ENCODE measurements at places on chromosomes 1 and 21.

DNA sequence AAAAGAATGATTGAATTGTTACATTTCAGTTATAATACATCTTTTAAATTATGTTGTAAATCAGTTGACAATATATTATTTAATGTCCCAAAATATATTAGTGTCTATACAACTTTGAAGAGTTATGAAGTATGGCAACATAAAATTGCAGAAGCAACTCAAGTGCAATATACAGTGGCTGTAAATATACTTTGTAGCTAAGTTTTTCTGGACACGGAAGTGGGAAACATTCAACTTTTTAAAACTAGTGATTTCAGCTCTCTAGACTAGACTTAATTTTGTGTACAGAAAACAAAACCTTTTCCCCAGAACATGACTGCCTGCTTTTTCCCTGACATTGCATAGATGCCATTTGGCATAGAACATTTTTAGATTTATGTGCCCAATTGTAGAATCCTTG is 29.5 kb upstream of the ABCG1 start:
- no peak for DNase-seq

DNA sequence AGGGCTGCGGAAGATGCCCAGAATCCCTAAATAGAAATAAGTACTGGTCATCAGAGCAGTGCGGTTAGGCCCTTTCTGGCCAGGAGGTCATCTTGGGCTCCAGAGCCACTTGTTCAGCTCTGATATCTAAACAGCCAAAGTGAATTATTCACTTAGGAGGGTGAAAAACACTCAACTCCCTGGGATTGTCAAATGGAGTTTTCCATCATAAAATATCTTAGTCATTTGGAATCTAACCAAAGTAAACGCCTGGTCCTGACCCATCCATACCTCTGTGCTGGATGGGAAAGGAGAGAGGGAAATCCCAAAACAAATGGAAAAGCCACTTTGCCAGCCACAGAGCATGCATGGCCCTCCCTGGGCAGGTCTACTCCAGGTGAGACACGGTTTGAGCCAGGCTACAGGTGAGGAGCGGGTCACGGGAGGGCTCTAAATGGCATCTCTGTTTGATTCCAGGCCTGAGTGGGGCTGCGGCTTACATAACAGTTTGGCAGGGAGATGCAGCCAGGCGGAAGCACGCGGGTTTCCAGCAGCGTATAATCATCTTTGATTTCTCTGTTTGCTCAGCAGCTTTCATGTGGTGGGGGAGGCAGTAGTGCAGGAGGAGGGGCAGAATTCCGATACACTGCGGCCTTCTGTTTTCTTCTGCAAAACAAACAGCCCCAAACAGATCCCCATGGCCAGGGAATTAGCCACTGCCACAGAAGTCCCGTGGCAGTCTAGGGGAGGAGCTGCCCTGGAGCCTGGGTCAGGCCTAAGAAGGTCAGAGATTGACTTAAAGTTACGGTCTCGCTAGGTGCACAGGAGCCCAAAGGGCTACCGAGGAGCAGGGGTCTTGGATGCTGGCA is 59.1 kb upstream of the ZNF648 start:
- DNase-seq: no peak

DNA sequence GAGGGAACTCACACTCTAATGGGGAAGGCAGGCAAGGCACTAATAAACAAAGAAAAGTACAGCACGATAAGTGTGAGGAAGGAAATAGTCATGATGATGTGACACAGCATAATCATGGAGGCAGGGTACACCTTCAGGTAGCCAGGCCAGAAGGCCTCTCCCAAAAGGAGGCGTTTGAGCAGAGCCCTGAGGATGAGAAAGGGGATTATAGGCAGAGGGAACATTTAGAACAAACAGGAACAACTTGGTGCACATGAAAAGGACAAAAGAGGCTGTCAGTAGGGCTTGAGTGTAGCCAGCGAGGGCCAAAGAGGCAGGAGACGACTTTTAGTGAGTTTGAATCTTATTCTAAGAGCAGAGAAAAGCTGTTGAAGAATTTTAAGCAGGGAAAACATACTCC is 33.4 kb upstream of the CRNN start:
- DNase-seq: no peak

DNA sequence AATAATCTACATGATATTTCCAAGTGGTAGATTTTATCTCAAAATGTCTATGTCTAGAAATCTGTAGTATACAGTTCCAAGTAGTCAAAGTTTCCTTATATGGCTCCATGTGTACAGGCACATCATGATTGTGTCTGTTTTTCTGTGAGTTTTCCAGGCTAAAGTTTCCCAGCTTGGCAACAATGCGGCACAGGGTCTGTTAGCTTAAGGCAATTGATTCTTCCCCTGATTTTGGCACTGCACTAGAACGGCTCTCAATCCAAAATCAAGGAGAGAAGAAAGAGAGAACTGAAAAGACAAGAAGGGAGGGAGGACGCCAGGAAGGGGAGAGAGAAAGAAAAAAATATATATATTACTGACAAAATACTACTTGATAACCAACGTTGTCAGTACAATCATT is 193.9 kb upstream of the SNX7 start:
- no peak for DNase-seq

DNA sequence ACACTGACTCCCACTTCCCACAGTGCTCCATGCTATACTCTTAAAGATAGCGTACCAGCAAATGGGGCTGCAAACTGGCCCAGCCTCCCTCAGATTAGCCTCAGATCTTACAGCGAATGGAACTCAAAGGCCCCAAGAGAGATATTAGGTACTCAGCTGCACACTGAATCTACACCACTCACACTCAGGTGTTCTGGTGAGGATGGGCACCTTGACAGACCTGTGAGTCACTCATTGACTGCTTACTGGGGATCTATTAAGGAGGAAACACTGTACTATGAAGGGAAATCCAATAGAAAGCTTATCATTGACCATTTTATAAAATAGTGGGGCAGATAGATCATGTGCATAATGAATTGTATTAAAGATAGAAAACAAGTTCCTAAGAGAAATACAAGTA is 164.3 kb upstream of the ATP1B1 start:
- no peak for DNase-seq

DNA sequence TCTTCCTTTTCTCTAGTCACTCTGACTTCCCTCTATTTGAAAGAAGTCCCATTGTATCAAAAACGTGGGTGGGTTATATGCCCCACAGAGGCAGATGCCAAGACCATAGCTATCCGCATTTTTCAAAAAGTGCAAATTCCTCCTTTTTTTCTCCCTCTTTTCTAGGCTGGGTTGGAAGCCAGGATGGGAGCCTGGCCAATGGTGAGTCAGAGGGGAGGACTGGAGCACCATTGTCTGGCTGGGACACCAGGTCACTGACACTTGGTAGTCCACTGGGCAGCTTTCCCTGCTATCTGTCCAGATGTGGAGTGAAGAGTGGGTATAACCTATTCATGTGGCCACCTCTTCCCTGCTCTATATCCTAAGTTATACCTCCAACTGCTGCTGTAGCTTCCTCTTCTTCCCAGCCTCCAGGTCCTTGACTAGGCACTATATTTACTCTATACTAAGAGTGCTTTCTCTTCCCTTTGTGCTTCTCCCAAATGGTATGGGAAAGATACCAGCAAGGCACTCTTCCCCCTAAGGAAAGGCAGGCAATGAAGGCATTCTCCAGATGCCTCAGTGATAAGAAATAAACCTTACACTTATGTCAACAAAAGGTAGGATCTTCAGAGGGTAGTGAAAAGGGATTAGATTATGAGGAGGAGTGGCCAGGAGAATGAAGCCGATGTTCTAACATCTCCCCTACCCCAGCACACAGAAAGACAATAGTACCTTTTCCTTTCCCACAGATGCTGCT is 12.9 kb downstream of the PI4KB start:
- no peak for DNase-seq

DNA sequence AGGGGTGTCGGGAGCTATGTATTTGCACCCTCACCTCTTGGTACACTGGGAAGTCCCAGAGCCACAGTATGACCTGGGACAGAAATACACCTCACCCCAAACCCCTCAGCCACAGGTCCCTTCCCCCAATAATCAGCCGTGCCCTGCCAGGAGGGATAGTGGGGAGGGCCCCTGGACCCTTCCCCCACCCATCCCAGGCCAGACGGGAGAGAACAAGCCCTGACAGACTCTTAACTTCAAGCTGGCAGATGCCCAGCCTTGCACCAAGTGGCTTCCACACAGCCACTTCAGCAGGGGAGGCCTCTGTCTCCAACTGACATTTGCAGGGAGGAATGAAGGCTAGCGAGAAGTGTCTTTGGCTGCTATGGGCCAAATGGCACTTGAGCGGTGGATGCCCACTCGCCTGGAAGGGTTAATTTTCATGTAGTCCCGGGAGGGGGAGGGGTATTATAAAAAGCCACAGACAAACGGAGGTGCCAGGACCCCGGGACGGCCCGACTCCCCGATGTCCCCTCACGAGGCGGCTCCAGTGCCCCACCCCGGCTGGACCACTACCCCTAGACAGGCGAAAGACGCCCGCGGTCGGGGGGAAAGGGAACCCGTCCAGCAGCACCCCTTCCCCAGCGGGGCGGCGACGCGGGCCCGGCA is 495 bp downstream of the SYNC start:
- DNase-seq: no peak

GRCh38 chr1:3504151-3504821 is 49.8 kb downstream of the ARHGEF16 start:
- DNase-seq: no peak

- DNase-seq: no peak
Observed at GRCh38 chr1:19511116-19511515, 25.8 kb upstream of the CAPZB start.

DNA sequence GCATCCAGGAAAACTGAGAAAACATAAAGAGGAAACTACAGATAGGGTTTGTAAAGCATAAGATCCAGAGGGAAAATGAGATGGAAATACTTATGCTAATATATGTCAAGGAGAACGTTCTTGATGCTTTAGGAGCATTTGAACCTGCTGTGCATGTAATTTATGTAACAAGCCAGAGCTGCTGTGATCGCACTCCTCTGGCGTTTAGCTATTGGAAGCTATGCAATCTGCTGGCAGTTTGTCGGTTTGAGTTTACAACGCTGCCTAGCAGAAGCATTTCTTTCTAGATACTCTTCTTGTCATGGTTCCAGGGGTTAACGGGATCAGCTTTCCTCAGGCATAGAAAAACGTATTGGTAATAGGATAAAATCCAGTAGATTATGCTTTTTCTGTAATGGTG is 182.7 kb downstream of the KCNH1 start:
- no peak for DNase-seq

DNA sequence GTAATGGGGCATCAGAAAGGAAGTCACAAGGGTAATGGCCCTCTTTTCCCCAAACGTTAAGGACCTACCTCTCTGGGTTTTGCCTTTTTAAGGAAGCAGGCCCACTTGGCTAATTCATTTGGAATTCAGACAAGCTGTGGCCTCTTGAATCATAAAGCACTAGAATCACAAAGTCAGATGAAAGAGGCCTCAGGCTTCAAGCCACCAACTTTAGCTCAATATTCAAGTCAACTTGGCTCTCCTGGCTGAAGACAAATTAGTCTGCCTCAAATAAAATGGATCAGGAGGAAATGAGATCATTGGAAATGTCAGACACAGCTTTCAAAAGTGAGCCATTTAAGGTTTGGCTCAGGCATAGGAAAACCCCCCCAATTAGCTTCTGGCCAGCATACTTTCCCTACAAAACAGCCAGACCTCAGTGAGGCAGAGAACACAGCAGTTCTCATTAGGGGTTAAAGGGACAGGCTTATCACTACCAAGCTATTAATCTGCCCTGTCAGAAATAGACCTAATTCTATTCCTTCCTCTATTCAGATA is 34.3 kb downstream of the SLC35D1 start:
- no peak for DNase-seq

DNA sequence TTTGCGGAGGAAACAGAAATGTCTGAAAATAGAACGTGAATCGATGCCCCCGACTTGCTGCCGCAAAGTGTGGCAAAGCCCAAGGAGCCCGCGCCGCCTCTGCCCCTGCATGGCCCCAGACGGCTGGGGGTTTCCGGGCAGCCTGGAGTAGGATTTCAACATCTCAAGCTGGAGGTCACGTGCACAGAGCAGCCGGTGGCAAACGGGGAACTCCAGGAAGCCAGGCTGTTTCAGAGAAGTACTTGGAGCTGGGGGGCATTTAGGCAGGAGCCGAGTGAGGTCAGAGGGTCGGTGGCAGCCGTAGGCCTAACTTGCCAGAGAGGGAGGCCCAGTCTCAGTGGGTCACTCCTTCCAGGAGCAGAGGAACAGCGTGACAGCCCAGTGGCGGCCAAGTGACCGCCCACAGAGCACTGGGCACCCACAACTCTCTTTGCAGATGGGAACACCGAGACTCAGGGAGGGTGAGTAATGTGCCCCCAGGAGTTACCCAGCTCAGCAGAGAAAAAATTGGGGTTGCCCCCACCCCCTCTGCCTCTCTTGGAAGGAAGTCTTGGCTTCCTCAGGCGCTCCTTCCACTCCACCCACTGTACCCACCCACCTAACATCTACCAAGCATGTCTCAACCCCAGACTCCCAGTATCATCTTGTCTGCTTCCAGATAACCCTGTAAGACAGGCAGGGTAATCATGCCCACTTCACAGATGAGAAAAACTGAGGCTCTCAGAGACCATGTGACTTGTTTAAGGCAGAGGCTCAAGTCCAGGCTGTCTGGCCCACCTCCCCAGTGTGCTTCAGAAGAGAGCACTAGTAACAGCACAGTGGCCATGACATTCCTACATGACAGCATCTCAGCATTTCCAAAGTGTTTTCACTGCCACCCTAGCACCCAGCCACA is 179.4 kb downstream of the HIVEP3 start:
- DNase-seq: peak; percentile 94

- DNase-seq: no peak
Observed at GRCh38 chr1:51472359-51472758, 46.7 kb downstream of the EPS15 start.

GRCh38 chr1:202804126-202804525 is 4.1 kb downstream of the KDM5B start:
- no peak for DNase-seq

- DNase-seq: no peak
Observed at GRCh38 chr1:54159733-54160316, 7.0 kb upstream of the CDCP2 start.

GRCh38 chr1:62415687-62416086 is 21.2 kb upstream of the USP1 start:
- no peak for DNase-seq

- DNase-seq: no peak
Observed at GRCh38 chr1:201562659-201563405, 23.9 kb downstream of the NAV1 start.

DNA sequence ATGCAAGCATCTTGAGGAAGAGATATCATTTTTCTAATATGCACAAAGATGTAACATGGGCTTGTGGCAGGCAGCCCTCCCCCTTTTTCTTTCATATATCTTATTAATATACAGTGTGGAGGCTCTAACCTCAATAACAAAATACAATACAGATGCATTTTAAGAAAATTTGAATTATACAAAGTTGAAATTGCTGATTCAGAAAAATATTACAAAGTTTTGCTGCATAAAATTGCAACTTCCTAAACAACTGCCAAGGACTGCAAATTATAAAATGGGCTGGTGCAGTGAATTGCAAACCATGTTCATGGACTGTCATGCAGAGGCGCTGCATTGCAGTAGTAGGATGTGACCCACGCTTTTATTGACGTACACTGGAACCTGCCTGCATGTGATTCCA is 84.0 kb downstream of the LPAR3 start:
- no peak for DNase-seq
